ENCODE measurements at places on chromosomes 5 and 9.

GRCh38 chr9:83622433-83622938 lies 457 bp upstream of the IDNK start:
- DNase-seq = no peak

DNA sequence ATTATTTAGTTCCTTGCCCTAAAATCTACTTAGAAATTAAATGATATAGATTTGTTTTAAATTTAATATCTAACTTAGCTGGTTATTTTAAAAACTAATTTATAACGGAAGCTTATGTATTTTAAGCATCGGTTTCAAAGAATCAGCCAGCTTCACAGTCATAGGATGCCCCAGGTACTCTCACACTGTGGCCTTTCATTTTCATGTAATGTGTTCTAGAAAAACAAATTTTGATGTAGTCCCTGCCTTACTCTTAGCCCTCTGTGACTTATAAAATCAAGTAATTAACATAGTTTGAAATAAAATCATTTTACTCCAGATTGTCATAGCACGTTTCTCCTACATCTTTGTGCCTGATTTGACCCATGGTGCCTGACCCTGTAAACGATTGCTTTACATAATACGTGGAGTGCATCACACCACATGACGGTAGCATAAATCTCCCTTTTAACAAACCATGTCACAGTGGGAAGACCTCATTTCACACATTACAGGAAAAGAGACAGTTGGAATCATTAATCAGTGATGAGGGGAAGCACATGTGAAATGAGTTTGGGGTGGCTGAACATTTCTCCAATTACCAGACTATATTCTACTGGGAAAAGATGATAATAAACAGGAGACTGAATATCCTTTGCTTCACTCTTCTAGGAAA lies 731.5 kb upstream of the CDH9 start:
- DNase-seq = no peak

- DNase-seq = no peak
Observed at GRCh38 chr5:107367480-107367879, 303.3 kb downstream of the EFNA5 start.

DNA sequence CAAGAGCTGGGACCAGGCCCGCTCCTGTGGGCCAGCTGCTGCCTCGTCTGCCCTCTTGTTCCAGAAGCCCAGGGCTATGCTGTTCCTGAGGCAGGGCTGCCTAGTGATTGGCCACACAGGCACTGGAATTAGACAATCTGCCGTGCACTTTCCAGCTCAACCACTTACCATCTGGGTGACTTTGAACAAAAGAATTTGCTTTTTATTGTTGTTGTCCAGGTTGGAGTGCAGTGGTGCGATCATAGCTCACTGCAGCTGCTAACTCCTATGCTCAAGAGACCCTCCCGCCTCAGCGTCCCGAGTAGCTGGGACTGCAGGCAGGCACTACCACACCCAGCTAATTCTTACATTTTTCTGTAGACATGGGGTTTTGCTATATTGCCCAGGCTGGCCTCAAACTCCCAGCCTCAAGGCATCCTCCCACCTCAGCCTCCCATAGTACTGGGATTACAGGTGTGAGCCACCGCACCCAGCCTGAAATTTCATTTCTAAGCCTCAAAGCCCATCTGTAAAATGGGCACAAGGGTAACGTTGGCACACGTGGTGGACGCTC lies 1.2 kb upstream of the NEK6 start:
- no peak for DNase-seq

DNA sequence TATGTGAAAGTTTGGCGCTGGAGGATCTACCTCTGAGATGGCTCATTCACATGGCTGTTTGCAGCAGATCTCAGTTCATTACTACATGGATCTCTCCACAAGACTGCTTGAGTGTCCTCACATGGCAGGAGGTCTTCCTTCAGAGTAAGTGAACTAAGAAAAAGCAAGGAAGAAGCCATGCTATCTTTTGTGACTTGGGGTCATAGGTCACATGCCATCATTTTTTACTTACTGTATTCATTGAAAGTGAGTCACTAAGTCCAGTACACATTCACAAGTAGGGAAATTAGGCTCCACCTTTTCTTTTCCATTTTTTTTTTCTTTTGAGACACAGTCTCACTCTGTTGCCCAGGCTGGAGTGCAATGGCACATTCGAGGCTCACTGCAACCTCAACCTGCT lies 8.7 kb upstream of the CDKN2AIPNL start:
- DNase-seq = no peak

DNA sequence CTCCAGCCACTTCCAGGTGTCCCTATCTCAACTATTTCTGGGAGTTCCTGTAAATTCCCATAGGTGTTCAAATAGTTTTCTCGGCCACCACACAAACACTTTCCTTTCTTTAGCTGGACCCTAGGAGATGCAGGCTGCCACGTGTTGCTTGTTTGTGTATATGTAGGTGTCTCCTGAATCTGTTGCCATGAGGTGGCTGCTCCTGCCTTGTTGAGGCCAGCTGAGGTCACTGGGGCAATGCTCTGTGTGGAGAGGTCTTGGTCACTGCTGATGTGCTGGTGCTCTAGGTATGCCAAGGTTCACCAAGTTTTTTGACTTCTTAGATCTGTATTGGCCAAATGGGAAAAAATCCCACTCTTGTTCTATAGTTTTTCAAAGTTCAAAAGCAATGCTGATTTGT lies 132.5 kb upstream of the CHD1 start:
- DNase-seq = no peak

- DNase-seq = peak; percentile 34
Observed at GRCh38 chr5:14946815-14947620, 75.4 kb upstream of the ANKH start.
